Activated B cell treated with CpG ODN at 0.5 μM for 24 hours (primary cell): ENCODE measurements at places on chromosomes 16 and 17.

DNA sequence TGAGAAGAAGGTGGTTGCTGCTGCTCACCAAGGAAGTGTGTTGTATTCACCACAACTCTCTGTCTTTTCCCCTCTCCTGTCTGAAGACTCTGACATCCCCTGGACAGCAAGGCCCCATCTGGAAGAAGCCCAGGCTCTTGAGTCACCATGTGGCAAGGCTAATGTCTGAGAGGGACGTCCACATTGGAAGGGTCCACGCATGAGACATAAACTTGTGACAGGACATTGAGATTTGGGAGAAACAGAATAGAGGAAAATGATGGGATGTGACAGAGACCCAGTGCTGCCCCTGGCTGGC, 176.5 kb downstream of the IRF8 start:
- DNase-seq = no peak

GRCh38 chr16:57801809-57802340, 416 bp downstream of the KIFC3 start:
- DNase-seq = no peak

GRCh38 chr17:77596491-77597417, 361.7 kb upstream of the TNRC6C start:
- no peak for DNase-seq

GRCh38 chr16:68406458-68407152, 41.7 kb downstream of the SMPD3 start:
- DNase-seq = no peak

DNA sequence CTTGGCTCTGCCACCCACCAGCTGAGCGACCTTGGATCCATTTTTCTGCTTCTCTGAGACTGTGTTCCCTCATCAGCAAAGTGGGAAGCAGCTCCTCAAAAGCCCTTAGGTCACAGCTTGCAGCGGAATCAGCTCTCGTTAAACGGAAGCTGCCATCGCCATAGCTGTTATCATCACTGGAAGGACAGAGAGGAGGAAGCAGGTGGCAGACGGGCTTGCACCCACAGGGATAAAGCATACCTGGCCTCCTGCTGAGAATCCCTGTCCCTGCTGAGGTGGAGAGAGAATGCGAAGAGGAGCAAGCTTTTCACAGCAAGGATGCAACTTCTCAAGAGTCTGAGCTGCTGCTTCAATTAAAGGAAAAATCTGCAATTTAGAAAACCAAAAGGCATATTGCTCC, 106.6 kb downstream of the CLEC16A start:
- no peak for DNase-seq

- DNase-seq = no peak
Observed at GRCh38 chr17:71102777-71103176, 933.4 kb downstream of the KCNJ2 start.

DNA sequence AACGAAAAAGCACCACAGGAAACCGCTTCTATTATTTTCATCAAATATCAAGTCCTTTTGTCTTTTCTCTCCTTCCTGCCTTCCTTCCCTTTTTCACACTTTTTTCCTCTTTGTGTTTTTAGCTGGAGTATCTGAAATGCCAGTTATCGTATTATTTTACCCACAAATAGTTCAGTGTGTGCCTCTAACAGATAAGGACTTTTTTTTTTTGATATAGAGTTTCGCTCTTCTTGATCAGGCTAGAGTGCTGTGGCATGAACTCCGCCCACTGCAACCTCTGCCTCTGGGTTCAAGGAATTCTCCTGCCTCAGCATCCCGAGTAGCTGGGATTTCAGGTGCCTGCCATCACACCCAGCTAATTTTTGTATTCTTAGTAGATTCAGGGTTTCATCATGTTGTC, 10.7 kb downstream of the DNAAF1 start:
- DNase-seq = no peak

- no peak for DNase-seq
Observed at GRCh38 chr16:87671221-87671620, 68.9 kb downstream of the JPH3 start.

- no peak for DNase-seq
Observed at GRCh38 chr17:42818379-42818778, 5.7 kb downstream of the BECN1 start.

- no peak for DNase-seq
Observed at GRCh38 chr16:73956587-73957494, 339.8 kb upstream of the PSMD7 start.

GRCh38 chr16:7270823-7271222, 61.8 kb upstream of the RBFOX1 start:
- no peak for DNase-seq

DNA sequence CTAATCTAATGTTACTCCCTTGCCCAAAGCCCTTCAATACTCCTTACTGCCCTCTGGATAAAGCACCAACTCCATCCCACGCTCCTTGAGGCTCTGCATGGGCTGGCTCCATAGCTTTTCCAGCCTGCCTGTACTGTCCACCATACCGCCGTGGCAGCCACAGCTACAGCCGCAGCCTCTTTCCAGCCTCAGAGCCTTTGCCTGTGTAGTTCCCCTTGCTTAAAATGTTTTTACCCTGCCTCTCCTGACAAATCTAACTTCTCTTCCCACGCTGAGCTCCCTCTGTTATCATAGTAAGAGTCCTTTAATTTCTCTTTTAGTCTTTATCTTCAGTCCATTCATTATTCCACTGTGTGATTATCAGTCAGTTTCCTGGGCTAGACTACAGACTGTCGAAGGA, 22.0 kb downstream of the TEX14 start:
- no peak for DNase-seq

DNA sequence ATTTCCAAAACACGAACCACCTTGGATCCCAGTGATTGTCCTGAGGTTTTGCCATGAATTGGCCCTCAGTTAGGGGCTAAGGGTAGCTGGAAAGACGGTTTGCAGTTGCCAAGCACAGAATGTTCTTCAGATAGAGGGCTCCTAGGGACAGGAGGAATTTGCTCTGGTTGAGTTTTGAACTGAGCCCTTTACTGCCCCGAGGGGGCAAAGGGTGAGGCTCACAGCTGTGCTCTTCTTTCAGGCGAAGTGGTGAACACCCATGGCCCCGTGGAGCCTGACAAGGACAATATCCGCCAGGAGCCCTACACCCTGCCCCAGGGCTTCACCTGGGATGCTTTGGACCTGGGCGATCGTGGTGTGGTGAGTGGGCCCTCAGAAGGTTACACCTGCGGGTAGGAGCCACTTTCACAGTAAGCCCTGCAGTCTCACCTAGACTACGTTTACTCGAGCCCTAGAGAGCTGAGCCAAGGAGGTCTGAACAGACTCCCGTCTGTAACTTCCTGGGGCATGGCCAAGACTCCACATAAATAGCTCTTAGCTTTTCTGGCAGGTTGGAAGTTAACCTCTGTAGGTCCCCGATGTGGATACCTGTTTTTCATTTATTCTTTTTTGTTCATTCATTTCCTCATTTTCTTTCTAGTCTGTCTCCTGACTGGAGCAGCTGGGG, 32.5 kb downstream of the NMT1 start:
- no peak for DNase-seq

DNA sequence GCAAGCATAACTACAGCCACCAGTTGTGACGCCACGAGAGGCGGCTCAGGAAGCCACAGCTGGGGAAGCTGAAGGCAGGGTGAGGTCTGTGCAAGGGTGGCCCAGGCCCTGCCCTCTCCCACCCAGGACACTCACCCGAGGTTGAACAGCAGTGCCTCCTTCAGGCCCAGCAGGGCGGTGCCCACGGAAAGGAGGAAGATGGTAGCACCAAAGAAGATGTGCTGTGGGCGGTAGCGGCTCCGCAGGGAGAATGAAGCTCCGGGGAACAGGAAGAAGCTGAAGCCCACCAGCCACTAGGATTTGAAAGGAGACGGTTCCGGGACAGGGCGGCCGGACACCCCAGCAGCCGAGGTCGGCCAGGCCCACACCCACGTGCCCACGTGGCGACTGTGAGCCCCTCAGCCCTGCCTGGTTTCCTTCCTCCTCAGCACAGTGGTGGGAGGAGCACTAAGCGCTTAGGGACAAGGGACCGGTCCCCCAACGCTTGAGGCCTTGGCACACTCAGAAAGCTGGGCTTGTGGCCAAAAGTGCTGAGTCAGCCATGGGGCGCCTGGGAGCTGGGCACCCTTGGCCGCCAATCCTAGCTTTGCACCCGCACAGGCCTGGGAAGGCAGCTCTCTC, 11.0 kb downstream of the CYB561 start:
- DNase-seq = no peak

GRCh38 chr17:78041386-78042179, 83.1 kb downstream of the TNRC6C start:
- no peak for DNase-seq

DNA sequence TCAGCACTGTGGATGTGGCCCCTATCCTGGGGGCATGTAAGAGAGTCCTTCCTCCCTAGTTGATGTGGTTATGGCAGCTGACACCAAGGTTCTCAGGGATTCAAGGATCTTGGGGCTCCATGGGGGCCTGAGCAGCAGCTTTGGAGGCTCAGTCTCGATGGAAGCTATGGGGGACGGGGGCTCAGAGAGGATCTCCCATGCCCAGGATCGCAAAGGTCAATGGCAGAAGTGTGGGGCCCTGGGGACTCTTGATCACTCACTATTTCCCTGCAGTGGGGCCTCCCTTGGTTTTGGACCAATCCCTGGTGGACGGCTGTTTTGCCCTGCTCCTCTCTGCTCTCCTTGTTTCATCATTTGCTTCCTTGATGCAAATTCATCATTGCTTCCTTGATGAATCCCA, 885.9 kb downstream of the CDH8 start:
- no peak for DNase-seq
